ENCODE measurements at places on chromosomes 2 and 18.

- DNase-seq = peak; percentile 67
These were observed 134.0 kb upstream of the MGAT5 start for GRCh38 chr2:134119713-134120405.

DNA sequence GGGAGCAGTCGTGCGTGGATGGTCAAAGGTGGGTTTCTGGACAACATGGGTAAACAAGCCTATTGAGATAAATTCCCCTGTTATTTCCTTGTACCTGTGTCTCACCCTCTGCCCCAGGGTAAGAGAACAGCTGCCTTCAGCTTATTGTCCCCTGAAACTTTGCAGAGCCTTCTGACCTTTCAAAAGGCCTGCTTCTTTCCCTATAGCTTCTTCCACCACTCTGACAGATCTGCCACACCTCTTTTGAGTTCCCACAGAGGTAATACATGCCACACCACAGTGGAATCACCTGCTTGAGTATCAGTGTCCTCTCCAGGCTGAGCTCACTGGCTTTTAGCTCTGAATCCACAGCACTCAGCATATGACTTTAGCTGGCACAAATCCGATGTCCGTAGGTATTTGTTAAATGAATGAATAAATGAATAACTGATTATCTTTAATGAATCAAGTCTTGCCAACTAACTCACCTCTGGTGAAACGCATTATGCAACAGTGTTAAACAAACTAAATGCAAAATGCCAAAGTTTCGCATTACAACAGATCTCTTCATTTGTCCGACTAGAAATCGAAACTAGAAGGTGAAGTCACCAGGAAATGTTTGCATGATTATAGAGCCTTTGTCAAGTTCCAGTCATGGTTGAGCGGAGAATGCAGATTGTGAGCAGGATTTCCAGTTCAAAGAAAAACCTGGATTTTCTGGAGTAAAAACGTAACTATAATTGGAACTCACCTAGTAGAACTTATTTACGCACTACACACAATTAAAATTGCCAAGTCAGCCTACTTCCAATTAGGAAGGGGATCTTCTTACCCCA lies 16.4 kb downstream of the DYNAP start:
- DNase-seq = no peak

GRCh38 chr2:43217228-43218154 lies 8.9 kb downstream of the ZFP36L2 start:
- no peak for DNase-seq

DNA sequence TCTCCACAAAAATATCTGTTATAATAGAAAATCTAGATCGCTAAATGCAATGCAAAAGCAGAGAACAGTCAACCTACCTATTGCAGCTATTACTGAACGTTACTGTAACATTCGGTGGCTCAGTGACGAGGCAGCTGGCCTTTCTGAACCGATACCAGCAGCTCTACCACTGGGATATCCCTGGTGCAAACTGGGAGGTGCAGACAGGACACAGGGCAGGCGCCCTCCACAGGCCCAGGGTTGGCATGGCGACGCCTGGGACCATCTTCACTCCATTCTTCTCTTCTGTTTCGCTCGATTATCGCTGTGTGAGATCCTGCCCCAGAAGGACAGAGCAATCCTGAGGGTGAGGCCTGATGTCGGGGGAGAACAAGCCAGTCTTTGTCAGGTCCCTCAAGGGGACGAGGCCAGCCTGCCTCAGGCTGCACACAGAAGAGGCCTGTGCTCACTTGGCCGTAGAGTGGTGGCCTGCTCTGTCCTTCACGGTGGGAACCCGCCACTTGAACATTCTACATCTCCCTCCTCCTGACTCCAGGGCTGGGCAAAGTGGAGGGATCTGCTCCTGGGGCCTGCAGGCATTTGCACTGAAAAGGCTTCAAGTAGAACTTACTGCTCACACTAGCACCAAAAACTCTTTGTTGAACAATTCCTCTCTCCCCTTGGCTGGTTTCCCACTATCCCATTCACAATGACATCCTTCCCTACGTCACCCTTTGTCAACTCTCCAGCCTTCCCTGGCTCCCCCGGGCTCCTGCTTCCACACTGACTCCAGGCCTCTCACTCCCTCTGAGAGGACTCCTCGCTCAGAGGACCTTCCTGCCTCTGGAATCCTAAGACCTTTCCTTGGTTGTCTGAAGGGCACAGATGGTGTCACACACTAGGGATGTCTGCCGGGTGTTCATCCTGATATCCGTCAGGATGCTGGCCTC lies 49.7 kb downstream of the CYRIA start:
- DNase-seq = no peak

DNA sequence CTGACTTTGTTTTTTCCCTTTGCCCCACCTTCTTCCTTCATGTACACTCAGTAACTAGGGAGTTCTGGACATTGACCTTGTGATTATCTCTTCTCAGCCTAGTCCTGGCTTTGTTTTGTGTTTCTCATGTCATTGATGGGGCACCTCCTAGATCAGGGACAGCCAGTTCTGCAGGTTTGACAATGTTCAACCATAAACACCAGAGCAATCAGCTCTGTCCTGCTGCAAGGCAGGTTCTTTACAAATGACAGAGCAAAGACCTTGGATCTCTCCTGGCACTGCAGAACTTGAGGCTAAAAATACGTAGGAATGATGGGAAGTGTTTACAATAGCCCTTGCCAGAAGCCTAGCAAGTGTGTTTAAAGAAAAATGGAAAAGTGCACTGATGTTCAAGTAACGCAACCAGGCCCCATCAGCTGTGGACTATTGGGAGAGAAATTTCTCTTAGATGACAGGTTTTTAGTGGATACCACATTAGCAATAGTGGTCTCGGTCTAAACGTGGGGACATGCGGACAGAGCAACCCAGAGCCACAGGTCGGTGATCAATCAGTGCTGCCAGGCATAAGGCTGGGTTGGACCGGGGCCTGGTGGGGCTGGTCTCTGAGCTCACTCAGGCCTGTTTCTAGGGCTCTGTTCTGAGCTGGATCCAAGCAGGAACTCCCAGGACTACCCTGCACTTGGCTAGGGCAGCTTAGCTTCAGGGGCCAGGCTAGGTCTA lies 76.8 kb downstream of the SOWAHC start:
- no peak for DNase-seq

GRCh38 chr18:6056171-6056910 lies 161.0 kb upstream of the TMEM200C start:
- no peak for DNase-seq

- DNase-seq = no peak
These were observed 64.0 kb downstream of the PMS1 start for GRCh38 chr2:189848276-189848675.

GRCh38 chr2:181623159-181623558 lies 33.7 kb downstream of the CERKL start:
- DNase-seq = no peak

GRCh38 chr18:3111523-3112240 lies 98.7 kb upstream of the LPIN2 start:
- no peak for DNase-seq

DNA sequence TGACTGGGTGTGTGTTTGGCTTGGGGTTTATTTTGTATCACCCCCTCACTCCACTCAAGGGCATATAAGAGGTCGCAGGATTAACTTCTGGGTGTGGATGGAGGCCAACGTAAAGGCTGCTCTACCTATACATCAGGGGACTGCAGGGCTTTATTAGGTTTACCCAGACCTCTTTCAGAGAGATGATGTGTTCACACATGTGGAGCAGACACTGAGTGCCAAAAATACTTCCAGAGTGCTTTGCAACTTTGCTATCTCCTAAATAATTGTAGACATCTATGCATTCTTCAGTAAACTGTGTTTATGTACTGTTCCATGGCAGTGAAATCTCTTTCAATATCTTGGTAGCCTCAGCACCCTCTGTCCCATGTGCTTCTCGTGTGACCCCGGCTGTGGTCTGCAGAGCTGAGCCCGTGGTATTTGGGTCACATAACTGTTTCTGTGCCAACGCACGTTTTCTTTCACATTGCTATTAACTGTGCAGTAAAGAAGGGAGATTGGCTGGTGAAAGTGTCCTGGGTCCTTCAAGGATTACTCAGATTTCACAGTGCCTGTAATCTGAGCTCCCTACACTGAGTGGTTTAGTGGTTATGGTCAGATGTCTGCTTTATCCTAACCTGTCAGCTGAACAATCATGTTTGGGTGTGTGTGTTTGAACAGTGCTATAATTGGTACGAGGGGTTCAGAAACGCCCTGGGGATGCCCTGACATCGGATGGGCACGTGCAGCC lies 208.1 kb downstream of the VAPA start:
- no peak for DNase-seq

- no peak for DNase-seq
These were observed 322.1 kb upstream of the CHAC2 start for GRCh38 chr2:53445383-53446070.

DNA sequence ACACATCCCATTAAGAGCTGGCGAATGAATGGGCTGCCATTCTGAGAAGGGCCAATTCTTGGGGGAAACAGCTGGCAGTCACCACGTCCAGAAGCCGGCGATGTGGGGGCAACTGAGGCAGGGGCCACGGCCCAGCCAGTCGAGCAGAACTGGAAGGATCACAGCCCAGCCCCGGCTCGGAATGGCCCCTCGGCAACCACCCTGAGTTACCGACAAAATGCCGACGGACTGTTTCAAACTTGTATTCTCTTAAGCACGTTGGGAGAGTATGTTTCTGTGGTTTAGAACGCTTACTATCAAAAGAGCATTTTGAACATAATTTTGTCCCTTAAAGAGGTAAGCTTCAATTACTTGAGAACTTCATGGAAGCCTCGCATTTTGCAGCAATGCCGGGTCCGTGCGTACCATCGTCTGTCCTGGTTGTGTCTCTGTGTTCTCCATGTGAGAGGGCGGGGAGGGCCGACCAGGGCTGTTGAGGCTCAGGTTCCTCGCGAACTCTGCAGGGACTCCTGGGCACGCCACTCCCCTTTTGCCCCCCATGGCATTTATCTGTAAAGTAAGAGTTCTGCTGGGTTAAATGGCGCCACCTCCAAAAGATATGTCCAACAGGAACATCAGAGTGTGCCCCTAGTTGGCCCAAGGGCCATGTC lies 155.9 kb downstream of the TWIST2 start:
- DNase-seq = no peak

DNA sequence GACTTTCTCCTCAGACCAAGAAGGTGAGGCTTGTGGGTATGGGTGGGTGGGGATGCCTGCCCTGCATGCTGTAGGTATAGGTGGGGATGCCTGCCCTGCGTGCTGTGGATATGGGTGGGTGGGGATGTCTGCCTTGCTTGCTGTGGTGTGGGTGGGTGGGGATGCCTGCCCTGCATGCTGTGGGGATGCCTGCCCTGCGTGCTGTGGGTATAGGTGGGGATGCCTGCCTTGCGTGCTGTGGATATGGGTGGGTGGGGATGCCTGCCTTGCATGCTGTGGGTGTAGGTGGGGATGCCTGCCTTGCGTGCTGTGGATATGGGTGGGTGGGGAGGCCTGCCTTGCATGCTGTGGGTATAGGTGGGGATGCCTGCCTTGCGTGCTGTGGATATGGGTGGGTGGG lies 278.4 kb downstream of the NEDD4L start:
- DNase-seq = no peak

GRCh38 chr2:106113361-106113966 lies 80.6 kb downstream of the UXS1 start:
- no peak for DNase-seq

DNA sequence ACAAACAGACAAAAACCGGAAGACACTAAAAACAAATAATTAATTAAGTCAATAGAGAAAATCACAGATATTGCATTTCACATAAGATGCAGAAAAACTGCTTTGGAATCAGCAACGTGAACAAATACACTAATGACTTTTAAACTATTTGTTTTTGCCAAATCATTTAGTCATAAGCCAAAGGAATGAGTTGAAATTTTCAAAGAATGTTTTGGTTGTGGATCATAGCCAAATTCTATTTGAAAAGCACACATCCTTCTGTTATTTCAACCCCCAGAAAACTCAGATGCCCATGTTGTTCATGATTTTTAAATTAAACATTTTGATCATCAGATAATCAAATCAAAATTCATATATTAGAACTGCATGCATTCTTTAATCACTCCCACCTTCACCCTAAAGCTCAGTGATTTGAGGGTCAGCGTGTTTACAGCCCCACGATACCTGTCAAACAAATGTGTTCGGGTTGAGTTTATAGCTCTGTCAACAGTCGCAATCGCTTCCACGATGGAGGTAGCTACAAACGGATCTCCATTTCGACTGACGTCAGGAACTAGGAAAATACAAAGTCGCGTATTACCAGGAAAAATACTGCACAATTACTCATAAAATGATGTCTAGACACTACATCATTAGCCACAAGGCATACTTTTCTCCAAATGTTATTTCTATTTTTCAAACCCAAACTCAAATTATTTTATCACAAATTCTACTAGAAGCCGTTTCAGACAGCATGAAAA lies 90.2 kb downstream of the PXDN start:
- DNase-seq = no peak

- DNase-seq = no peak
These were observed 19.3 kb downstream of the BCL11A start for GRCh38 chr2:60534052-60534685.

- DNase-seq = no peak
These were observed 132.9 kb downstream of the BARD1 start for GRCh38 chr2:214676421-214677089.

All from stimulated activated naive CD4-positive, alpha-beta T cell (primary cell).